ENCODE measurements at places on chromosomes 2 and 18.

- DNase-seq = no peak
These were observed 140.8 kb upstream of the ZEB2 start for GRCh38 chr2:144660518-144661316.

GRCh38 chr2:118492335-118492734 is 355.1 kb downstream of the EN1 start:
- no peak for DNase-seq

- no peak for DNase-seq
These were observed 550 bp downstream of the MYL12B start for GRCh38 chr18:3262234-3263131.

- DNase-seq = no peak
These were observed 10.0 kb upstream of the RHOB start for GRCh38 chr2:20436716-20437470.

DNA sequence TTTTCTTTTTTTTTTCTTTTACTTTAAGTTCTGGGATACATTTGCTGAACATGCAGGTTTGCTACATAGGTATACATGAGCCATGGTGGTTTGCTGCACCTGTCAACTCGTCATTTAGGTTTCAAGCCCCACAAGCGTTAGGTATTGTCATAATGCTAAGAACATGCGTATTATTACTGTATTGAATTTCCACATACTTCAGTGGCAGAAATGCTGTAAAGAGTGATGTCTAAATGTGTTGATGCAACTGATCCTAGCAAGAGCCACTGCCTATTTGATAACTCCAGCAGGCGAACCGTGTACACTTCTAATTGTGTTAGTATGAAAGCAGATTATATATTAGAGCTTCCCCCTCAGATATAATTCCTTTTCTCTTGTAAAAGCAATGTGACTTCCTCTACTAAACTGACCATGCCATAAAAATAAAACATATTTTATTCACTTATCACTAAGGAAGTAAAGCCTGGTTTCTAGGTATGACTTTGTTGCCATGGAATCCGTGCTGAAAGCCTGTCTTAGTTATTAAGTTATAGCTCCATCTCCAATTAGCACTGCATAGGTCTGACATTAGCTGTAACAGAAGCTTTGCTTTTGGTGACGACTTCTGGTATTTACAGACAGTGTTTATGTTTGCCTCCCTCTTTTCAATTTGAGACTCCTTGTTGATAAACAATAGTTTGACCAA is 280.0 kb downstream of the GALR1 start:
- no peak for DNase-seq

DNA sequence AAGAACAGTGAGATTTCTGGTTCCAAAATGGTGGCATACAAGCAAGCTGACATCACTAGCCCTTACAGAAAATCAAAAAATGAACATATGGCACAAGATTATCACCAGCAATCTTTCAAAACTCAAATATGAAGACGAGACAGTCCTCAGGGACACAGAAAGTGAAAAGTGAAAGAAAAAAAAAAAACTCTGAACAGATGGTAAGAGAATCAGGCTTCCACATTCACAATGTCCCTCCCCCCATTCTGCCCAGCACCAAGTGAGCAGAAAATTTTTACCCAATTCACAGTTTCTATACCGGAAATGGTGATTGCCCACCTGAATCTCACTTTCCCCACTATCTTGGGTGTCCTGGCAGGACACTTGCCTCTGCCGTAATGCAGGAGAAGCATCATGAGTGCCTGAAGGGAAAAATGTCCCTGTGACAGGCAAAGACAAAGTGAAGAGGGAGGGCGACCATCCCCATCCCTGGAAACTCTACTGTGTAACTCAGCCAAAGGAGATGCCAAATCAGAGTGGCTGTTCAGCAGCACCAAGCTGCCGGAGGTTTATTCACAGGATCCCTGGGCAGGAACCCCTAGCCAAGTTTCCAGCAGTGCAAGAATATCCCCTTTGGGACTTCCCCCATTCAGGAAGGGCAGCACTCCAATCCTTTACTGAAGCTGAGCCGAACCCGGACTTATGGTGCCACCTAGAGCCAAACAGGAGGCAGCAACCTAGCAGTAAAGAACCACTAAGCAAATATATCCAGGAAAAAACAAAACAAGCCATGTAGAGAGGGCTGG is 312.2 kb downstream of the LRATD1 start:
- DNase-seq = no peak

GRCh38 chr2:152054593-152054992 is 44.3 kb downstream of the CACNB4 start:
- DNase-seq = no peak
